ENCODE measurements at places on chromosomes 16 and 17.

DNA sequence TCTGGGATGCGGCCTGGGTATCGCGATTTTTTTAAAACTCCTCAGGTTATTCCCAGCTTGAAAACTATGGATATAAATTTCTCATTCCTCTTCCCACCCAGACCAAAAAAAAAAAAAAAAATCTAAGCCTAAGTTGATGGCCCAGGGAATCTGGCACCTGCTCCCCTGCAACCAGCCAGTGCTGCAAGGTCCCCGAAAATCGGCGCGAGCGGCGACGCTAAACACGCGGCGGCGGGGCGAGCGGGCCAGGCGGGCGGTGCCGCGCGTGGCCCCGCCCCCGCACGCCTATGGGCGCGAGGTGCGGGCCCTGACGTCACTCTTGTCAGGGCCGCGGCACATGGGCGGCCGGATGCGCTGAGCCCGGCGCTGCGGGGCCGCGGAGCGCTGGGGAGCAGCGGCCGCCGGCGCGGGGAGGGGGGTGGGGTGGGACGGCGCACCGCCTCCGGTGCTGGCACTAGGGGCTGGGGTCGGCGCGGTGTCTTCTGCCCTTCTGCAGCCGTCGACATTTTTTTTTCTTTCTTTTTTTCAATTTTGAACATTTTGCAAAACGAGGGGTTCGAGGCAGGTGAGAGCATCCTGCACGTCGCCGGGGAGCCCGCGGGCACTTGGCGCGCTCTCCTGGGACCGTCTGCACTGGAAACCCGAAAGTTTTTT lies at the start of gene HLF:
Gene HLF, plus strand, starts transcription at position 316 of the 654 bp plus-strand sequence. CDS start 525 bp downstream, outside the sequence.
- peak; percentile 66 for DNase-seq

GRCh38 chr17:80945736-80946135 lies 45.9 kb upstream of the CHMP6 start:
- no peak for DNase-seq

- DNase-seq = no peak
Observed at GRCh38 chr17:78544881-78545755, 32.1 kb downstream of the DNAH17 start.

DNA sequence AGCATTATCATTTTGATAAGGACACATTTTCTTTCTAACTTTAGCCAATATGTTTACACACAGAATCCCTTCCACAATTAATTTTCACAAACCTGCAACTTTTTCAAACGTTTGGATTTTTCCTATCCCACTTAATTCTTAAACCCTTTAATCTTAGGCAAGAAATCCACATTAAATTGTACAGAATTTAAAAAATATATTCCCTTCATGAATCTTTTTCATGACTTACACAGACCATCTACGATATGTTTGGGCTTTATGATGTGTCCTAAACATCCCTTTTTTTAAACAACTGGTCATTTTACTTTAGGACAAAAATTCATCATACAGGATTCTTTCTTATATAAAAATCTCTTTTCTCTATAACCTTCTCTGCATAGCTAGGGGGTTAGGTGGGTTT lies 241.5 kb upstream of the CNTNAP4 start:
- no peak for DNase-seq

- no peak for DNase-seq
Observed at GRCh38 chr17:6953689-6954088, 42.2 kb upstream of the ALOX12 start.

DNA sequence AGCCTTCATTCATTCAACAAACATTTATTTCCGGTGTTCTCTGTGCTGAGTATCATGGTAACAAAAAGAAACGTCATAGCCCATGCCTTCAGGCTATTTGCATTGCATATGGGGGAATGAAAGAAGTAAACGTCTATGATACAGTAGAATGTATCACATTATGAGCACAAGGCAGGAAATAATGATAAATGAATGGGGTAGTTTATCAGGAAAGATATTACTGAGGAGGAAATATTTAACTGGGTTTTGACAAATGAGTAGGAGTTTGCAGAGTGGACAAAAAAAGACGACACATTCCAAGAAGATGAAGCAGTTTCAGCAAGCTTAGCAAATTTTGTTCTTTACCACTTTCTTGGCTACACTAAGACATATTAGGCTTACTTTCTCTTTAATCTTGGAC lies 1.3 kb upstream of the KRTAP4-7 start:
- DNase-seq = no peak

GRCh38 chr17:45907750-45908395 lies 13.5 kb downstream of the MAPT start:
- DNase-seq = no peak

DNA sequence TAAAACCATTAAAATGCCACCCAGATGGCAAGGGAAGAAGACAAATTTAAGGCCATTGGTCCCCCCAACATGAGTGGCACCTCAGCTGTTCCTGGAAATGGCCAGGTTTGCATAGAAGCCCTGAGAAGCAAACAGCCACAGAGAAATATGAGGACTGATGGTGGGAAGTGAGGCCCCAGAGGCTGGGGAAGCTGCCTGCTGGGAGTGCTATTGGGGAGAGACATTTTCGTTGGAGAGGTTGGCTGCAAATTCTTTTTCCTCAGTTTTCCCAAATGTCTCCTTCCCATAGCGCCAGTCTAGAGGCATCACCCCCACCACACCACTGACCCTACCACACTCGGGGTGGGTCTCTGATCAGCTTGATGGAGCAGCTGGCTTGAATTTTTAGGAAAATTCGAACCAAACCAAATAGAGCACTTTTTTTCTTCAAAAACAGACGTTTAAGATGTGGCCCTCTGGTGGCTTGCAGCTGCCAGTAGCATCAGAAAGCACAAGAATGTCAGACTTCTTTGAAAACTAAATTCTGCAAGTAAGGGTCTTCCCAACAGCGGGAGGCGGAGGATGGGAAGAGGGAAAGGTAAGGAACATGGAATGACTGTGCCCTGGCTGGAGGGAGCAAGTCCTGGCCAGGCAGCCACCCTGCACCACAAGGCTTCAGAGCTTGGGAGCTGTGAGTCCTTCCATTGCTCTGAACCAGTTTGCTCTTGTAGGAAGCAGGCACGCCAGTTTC lies 13.2 kb upstream of the SLC12A3 start:
- no peak for DNase-seq

GRCh38 chr16:86128246-86128645 lies 229.3 kb downstream of the IRF8 start:
- no peak for DNase-seq

- no peak for DNase-seq
Observed at GRCh38 chr17:34979650-34980352, 511 bp upstream of the LIG3 start.

- DNase-seq = no peak
Observed at GRCh38 chr17:44444735-44445105, 55.3 kb upstream of the ITGA2B start.

- no peak for DNase-seq
Observed at GRCh38 chr17:39979893-39980350, 685 bp upstream of the PSMD3 start.

GRCh38 chr16:27511657-27512448 lies 37.9 kb downstream of the GTF3C1 start:
- DNase-seq = no peak
